ENCODE measurements at places on chromosomes 4 and X.
A peak's percentile ranks its signal among the peaks of the same experiment; 100 is the strongest.

DNA sequence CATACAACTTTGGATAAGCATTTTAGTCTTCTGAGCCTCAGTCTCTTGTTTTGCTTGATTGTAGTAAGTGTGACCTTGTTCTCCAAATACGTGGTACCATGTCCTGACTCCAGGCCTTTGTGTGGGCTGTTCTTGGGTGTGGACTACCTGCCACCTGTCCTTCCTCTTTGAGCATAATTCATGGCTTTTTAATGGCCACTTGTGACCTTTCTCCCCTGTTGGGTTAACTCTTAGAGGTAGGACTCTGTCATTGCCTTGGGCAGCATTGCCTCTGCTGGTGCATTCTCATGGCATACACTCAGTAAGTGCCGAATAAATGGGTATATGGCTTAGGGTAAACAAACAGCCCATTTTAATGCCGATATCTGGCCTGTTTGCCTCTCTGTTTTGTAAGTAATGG, 3.0 kb downstream of the NSD2 start:
- DNase-seq: no peak

GRCh38 chr4:94036964-94037363, 170.7 kb upstream of the SMARCAD1 start:
- DNase-seq: no peak

GRCh38 chr4:184273166-184274147, 55.8 kb upstream of the ENPP6 start:
- no peak for DNase-seq

- peak; percentile 12 for DNase-seq
Observed at GRCh38 chr4:77618383-77619241, 13.0 kb downstream of the CXCL13 start.

DNA sequence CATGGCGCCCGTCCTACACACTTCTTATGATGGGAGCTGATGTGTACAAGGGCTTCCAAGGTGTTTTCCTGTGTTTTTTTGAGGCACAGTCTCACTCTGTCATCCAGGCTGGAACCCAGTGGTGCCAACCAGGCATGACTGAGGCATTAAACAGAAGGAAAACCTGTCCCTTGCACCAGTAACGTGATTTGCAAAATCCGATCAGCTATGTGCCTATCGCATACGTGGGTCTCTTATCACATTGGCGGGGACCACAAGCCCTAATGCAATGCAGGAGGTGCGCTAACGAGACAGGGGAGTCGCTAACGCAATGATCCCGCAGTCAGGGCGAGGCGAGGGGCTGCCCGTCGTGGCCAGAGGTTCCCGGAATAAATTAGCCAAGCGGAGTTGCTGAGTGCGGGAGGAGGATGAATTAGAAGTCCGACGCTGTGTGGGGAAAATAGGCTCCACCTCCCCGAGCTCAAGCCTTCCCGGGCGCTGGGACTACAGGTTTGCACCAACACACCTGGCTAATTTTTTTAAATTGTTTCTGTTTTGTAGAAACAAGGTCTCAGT, 162.7 kb downstream of the SHOX start:
- no peak for DNase-seq

DNA sequence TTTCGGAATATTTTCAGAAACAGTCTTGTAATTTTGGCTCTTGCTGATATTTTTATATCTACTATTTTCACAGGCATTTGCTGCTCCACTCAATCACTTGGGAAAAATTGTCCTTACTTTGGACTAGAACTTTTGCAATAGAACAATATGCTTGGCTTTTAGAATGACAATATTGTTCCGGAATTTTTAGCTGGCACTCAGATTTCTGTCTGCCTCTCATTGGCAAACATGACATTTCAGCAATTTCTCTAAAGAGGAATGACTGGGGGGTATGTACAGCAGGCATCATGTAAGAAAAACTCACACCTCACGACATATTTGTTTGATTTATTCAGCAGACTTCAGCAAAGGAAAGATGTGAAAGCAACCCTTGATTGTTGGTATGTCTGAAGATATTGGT, 243.6 kb upstream of the GPRIN3 start:
- DNase-seq: no peak

DNA sequence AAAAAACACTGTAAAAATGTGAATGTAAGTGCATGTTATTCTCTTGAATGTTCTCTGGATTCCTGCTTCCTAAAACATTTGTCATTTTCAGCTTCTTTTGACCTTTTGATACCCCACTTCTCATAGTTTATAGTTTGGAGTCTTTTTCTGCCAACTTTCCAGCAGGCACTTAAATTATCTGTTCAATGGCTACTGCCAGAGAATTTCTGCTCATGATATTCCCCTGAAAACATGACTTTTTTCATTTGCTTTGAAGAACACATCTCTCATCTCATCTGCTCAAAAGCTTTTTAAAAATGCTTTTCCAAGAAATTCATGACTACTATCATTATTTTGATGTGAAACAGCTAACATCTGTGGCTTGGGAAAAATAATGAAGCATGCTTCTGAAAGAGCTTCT, 269.7 kb upstream of the PCDH7 start:
- no peak for DNase-seq

- DNase-seq: no peak
Observed at GRCh38 chr4:6767386-6767747, 15.2 kb upstream of the KIAA0232 start.

GRCh38 chr4:186622788-186623464, 67.6 kb upstream of the MTNR1A start:
- no peak for DNase-seq

- DNase-seq: no peak
Observed at GRCh38 chrX:119871245-119871598, 311 bp downstream of the RNF113A start.

GRCh38 chr4:177391953-177392352, 50.3 kb downstream of the AGA start:
- DNase-seq: no peak

DNA sequence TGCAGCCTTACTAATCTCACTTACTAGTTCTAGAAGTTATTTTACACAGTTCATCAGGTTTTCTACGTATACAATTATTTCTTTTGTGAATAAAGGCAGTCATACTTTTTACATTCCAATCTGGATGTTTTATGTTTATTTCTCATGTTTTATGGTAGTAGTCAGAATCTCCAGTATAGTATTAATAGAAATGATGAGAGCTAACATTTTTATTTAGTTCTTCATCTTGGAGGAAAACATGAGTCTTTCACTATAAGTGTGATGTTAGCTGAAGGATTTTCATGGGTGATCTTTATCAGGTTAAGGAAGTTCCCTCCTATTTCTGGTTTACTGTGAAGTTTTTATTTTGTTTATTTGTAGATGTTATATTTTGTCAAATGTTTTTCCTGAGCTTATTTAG, 256.1 kb upstream of the GIMD1 start:
- DNase-seq: no peak

Measured in hypothalamus (tissue), 51 donors.